ENCODE measurements at places on chromosomes 16 and 17.

- no peak for DNase-seq
Measured at GRCh38 chr16:57127037-57127763, 34.8 kb downstream of the CPNE2 start.

DNA sequence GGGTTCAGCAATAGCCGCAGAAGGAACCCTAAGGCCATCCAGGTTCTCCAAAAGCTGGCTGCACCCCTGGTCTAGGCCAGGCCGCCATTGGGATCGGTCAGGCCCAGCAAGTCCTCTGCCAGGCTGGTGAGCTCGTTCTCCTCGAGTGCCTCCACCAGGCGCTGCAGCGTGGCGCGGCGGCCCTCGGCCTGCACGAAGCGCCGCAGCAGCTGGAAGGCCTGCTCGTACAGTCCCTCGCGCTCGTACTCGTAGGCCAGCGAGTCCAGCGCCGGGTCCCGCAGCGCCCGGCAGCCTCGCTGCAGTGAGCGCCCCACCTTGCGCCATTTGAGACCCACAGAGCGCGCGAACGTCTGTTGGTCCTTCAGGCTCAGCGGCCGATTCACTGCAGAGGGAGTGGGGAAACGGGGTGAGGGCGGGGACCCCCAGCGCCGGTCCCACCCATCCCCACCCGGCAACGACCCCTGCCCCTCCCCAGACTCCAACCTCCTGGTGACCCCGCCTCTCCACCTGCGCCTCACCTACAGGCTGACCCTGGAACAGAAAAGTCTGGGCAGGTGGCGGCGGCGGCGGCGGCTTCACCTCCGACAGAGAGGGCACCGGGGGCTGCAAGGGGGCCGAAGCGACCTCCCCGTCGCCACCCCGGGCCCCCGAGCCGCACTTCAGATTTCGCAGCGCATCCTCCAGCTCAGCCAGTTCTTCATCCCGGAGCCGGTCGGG is 3.9 kb upstream of the B3GNT9 start:
- no peak for DNase-seq

GRCh38 chr17:19338031-19338990 is 24.2 kb downstream of the B9D1 start:
- peak; percentile 86 for DNase-seq

DNA sequence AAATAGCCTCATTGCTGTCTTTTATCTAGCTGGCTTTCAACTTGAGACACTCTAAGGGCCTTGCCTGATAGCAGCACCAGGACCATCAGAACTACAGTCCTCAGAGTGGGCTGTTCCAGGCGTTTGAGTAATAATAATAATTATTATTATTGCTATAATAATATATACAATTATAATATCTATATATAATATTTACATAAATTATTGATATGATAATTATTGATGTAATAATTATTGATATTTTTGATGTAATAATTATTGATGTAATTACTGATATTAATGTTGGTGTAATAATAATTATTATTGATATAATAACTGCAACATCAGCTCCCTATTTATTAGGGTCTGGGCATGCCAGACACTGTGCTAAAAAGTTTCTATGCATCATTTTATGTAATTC is 25.6 kb upstream of the CRHR1 start:
- no peak for DNase-seq

GRCh38 chr17:63178530-63178929 is 212.5 kb downstream of the TANC2 start:
- DNase-seq, result no peak

GRCh38 chr16:4591706-4592470 is 22.8 kb downstream of the UBALD1 start:
- DNase-seq, result no peak

DNA sequence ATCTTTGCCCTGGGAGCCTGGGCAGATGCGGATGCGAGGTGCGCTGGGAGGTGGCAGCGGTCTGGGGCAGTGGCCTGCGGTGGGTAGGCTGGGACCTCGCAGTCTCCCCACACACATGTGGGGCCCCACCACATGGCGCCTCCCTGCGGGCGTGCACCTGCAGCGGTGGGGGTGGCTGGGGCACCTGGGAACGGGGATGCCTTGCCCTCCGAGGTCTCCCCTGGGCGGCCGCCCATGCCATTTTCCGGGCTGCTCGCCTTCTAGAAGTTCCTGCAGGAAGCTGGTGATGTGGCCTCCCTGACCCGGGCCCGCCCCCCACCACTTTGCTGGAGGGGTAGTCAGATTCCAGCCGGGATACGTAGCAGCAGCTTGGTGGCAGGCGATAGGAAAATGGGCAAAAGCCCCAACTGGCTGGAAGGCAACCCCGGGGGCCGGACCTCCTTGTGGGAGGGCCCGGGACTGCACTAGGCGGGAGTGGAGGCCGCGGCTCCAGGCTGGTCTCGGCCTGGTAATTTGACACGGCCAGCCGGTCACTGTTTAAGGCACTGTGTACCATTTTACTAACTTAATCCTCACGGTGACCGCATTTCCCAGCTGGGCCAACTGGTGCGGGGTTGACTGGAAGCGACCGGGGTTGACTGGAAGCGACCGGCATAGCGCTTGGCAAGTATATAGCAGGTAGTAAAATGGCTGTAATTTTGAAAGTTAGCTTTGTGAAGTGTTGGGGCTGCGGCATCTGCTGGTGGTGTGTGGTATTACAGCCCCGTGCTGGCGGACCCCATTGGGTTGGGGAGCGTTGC is 38.5 kb downstream of the IGF2BP1 start:
- peak; percentile 75 for DNase-seq

- peak; percentile 21 for DNase-seq
Measured at GRCh38 chr17:61460796-61461585, 8.8 kb downstream of the TBX4 start.

GRCh38 chr16:13923703-13924298 is 3.8 kb downstream of the ERCC4 start:
- no peak for DNase-seq

- DNase-seq, result no peak
Measured at GRCh38 chr17:54452666-54453348, 447.8 kb upstream of the TOM1L1 start.

GRCh38 chr17:81125573-81126081 is 39.7 kb upstream of the PVALEF start:
- no peak for DNase-seq

DNA sequence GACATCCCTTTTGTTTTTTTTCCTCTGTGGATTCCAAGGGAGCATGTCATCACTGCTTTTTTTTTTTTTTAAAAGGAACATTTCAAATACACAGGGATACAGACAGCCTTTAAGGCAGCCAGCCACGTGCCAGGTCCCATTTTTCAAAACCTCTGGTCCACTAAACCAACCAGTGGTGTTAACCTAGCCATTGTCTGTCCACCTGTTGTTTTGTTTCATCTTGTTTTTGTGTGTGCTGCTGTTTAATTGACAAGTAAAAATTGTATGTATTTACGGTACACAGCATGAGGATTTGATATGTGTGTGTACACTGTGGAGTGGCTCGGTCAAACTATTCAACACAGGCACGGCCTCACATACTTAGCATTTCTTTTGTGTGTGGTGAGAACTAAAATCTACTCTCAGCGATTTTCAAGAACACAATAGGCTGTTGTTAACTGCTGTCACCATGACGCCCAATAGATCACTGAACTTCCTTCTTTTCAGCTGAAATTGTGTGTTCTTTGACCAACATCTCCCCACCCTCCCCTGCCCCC is 19.2 kb downstream of the TMEM114 start:
- DNase-seq, result peak; percentile 4

DNA sequence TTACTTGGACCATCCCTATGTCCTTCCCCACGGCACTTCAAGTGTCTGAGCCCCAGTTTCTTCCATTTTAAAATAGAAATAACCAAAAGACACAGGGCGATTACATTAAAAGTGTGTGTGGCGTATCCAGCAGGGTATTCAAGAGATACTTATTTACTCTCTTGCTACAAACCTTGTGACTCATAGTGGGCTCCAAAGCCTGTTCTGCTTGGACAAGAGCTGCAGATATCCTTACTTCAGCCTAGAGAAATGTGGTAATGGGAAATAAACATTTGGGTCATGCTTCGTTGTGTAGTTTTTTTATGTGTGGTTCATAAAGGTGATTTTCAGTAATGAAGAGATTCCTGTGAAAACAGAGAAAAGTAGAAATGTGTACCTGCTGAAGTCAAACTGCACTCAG is 288.9 kb upstream of the CDH11 start:
- no peak for DNase-seq

GRCh38 chr16:89815639-89816348 is 653 bp downstream of the FANCA start:
- DNase-seq, result no peak

GRCh38 chr16:8075271-8075670 is 515.0 kb downstream of the TMEM114 start:
- no peak for DNase-seq

DNA sequence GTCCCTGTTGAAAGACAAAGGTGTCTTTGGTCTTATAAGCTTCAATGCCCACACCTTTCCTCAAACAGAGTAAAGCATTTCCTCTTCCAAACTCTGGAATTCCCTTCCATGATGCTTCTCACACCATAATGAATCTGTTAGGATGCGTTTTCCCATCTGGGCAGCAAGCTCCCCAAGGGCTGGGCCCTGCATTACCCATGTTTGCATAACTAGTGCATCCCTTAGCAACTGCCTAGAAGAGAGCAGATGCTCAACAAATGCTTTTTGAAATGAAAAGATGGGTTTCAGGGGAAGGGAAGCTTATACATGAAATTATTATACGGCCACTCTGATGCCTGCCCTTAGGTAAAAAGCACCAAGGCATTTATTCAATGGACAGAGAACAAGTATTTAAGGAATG is 124.5 kb upstream of the CCL2 start:
- DNase-seq, result no peak

- DNase-seq, result no peak
Measured at GRCh38 chr16:26961459-26961858, 105.3 kb upstream of the C16orf82 start.

DNA sequence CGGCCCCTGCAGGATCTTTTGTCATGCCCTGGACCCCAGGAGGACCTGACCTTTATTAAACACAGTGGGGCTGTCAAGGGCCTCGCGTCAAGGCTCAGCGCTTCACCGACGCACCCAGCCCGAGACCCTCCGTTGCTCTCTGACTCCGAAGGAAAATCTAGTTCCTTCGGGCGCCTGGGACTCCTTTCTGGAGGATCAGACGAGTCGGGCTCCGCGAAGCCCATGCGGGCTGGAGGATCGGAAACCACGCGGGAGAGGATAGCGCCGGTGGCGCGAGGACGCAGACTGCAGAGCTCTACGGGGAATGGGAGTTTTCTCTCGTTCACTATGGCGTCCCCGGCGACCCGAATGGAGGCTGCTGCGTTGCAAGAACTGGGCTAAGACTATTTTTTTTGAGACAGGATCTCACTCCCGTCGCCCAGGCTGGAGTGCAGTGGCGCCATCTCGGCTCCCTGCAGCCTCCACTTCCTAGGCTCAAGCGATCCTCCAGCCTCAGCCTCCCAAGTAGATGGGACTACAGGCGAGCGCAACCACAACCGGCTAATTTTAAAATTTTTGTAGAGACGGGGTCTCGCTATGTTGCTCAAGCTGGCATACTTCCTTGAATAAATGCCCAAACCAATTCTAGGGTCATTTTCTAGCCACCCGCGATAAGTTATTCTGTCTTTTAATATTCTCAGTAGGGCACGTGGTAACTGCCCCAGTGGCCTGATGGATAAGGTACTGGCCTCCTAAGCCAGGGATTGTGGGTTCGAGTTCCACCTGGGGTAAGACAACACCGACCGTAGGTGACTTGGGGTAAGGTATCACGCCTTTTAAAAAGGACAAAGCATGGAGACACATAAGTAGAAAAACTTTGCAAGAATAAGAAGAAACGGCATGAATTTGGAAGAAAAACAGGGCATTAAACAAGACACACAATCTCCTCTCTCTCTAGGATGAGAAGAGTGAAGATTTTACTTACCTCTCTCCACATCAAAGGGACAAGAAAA is 5.5 kb downstream of the OR1F1 start:
- DNase-seq, result no peak
